ENCODE measurements at places on chromosomes 6 and 20.

GRCh38 chr6:147105786-147106185 is 98.4 kb upstream of the STXBP5 start:
- no peak for DNase-seq

GRCh38 chr6:39268171-39268570 is 38.9 kb upstream of the KCNK5 start:
- DNase-seq: no peak

- peak; percentile 90 for DNase-seq
Observed at GRCh38 chr6:31068669-31069340, 43.6 kb downstream of the C6orf15 start.

GRCh38 chr6:132972971-132973370 is 158.6 kb downstream of the RPS12 start:
- no peak for DNase-seq

DNA sequence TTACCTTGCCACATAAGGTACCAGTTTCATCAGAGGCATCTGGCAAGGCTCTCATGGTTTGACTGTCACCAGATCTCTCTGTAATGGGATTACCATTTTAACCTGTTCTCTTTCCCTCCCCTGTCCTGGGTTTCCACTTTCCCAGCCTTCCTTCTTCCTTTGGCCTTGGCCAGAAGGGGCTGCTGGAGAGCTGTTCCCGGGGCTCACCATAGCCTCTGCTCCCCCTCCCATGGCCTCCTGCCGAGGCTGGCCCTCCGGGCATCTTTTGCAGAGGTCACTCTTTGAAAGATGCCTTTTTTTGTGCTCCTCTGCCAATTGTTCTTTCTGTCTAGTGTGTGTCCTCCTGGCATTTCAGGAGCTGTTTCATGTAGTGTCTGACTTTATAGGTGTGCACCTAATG is 100.7 kb upstream of the SCP2D1 start:
- DNase-seq: no peak

GRCh38 chr20:62474604-62475026 is 1.2 kb downstream of the GATA5 start:
- no peak for DNase-seq

DNA sequence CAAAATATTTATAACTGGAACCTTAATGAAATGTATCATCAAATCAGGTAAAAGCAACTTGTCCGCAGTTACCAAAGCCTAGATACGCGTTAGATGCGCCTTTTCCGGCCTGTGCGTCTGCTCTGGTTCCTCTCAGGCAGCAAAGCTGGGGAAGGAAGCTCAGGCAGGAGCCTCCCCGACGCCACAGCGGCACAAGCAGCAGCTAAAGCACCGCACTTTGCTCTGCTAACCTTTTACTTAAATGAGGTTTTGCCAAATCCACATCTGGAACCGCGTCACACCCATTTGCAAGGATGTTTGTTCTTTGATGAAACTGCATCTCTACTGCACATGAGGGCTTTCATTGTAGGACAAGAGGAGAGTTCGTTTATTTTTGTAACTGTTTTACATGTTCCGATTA is 36.8 kb downstream of the THBS2 start:
- DNase-seq: no peak

DNA sequence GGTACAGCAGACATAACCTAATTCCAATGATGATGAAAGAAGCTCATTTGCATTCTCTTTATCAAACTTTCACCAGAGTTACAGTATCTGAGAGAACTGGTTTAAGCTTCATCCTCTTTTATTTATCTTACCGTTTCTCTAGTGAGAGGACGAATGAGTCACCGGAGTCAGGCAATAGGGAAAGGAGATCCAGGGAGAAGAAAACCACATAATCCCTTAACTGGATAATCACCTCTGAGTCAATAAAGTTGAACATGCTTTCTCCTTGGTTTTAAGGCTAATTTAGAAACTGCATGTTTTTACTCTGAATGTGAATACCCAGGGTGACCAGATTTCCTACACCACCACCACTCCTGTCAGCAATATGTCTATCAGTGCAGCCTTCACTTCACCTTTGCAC is 313.7 kb upstream of the TBX18 start:
- peak; percentile 70 for DNase-seq

DNA sequence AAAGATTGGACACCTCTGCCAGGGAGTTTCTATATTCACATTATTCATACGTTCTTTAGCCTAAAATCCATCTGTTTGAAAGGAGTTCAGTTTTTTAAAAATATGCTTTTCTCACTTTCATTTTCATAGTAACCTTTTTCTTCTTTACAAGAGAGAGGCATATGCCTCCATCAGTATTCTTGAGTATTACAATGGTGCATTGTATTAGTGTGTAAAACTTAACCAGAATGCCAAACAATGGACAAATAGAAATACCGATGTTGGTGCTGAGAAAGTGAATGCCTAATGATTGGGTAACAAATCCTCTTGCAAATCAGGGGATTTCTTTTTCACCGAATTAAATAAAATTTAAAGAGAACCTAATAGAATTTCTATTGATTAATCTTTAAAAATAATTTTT is 163.2 kb upstream of the LAMA2 start:
- no peak for DNase-seq

DNA sequence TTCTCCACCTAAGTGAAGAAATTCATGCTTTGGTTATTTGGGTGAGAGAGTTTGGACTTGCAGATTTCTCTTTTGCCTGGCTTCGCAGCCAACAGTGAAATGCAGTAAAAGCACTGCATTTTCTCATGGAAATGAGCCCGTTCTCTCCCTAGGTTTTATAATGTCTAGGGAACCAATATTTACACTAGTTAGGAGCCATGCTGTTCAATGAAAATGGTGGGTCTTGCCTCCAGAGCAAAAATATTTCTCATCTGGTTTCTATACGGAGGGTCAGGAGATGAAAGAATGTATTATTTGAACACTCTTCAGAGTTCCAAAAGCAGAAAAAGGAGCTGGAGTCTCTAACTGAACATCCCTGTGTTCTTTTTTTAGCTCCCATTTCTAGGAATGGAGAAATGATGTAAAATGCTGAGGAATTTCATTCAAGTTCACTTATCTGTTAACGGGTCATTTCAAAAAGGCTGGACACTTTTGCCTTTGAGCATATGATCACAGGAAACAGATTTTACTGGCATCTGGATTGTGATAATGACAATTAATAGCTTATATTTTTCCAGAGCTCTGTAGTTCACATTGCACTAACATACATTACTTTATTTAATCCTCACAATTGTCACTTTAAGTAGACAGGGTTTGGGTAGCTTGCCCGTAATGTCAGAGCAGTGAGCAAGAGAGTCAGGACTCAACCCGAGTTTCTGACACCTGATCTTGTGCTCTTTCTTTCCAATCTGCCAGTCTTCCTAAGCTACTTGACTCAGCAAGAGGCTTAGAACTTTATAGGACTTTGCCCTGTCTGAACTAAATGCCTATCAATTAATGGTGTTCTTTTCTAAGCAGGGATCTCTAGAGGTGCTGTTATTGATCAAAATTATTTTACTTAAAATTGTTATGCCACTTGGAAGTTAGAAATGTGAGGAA is 78.0 kb downstream of the PPP1R14C start:
- DNase-seq: no peak

GRCh38 chr20:17965042-17965697 is 3.4 kb downstream of the SNX5 start:
- DNase-seq: no peak

DNA sequence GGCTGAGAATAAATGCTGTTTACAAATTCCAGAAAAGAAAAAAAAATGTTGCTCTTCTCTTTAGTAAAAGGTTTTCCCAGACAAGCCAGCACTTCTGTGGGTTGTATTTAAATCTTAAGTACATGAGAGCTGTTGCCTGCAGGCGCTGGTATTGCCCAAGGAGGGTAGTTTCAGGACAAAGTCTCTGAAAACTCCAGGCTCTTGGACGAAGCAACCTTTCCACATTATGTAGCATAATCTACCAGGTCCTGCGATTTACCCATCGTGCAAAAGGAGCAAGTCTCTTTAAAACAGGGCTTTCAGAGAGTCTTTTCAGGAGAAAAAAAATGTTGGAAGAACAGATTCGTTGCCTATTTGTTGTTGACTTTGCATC is 65.6 kb downstream of the PLG start:
- DNase-seq: no peak

DNA sequence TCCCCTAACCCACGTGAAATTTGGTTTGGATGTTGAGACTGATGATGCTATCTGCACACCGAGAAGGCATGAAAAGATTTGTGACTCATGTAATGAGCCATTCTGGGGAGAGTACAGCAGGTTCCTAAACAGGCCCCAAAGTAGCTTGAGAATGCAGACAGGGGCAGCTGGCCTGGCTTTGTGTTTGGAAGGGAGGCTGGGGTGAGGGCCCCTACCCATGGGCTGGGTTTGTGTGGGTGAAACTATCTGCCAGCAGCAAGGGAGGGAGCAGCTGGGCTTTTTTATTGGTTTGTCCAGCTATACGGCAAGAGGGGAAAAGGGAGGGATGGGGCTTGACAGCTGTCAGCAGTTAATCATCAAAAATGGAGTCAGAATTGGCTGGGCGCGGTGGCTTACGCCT is 87.0 kb upstream of the RNF24 start:
- no peak for DNase-seq

DNA sequence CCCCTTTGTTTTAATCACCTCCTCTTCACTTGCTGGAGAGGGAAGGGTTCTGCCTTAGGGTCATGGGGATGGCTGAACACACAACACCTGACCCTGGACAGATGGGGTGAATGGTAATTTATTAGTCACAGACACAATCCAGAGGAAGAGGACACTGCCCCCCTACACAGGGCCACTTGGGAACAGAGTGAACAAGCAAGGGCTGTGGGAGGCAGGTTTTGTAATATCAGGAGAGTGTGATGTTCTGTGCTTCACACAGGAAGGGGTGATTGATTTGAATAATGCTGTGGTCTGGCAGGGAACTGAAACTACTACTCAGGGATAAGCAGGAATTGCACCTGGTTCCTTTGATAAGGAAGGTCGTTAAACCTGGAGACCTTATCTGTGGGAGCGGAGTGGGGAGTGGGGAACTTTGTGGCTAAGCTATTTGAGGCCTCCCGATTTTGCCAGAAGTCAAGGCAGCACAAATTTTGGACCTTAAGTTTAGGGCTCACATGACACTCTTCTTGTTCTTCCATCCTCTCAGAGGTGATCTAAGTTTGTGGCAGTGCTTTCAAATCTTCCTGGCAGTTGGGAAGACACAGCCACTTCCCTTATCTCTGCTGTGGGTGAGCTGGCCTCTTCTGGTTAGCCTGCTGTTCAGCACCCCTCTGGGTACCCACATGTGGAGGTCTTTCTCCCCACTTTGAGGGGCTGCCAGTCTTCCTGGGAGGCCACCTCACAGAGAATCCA is 77.8 kb downstream of the CD164 start:
- DNase-seq: no peak

GRCh38 chr6:130890521-130890971 is 63.3 kb downstream of the SMLR1 start:
- DNase-seq: peak; percentile 47

DNA sequence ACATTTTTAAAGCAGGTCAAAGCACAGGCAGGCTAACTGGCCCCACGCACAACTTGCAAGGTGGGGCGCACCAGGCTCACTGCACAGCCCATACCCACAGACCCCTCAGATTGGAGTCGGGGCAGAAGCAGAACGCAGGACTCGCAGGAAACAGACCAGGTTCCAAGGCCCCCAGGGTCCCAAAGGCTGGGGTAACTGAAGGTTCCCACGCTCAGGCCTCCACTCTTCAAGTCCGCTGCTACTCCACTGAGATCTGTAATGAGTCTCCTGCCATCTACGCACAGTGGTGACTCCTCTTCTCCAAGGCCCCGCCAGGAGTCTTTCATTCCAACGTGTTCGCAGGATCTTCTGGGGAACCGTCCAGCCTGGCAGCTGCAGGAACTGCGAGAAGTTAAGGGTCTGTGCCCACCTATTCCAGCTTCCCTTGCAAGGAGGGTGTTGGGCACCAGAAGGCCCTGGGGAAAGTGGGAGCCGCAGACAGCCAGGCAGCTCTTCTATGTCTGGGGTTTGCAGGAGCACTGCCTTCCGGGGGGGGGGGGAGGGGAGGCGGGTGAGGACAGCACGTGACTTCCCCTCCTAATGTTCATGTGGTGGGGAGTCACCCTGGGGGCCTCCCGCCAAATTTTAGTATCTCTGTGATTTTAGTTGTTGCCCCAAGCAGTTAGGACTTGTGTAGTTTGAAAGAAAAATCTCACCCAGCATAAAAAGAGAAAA is 2.0 kb upstream of the TAF4 start:
- DNase-seq: no peak

- no peak for DNase-seq
Observed at GRCh38 chr6:146470091-146470770, 73.4 kb upstream of the RAB32 start.

- no peak for DNase-seq
Observed at GRCh38 chr6:153790048-153790447, 249.0 kb upstream of the OPRM1 start.
